Activated CD8-positive, alpha-beta memory T cell treated with anti-CD3 and anti-CD28 coated beads for 4 hours (primary cell): ENCODE measurements at places on chromosomes 4 and X.

DNA sequence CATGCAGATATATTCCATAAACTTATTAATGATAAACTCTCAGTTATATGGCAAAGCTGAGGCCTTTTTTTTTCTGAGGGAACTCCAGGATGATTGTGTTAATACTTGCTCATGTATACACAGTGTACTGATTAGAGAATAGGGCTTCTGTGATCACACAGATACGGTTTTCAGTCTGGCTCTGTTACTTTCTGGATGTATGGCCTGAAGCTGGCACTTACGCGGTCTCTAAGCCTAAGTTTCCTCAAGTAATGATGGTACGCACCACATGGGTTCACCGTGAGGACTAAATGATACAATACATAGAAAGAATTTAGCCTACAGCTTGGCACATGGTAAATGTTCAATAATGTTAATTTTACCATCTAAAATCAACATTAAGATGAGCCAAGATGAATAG lies 73.8 kb downstream of the SEC24D start:
- no peak for DNase-seq

DNA sequence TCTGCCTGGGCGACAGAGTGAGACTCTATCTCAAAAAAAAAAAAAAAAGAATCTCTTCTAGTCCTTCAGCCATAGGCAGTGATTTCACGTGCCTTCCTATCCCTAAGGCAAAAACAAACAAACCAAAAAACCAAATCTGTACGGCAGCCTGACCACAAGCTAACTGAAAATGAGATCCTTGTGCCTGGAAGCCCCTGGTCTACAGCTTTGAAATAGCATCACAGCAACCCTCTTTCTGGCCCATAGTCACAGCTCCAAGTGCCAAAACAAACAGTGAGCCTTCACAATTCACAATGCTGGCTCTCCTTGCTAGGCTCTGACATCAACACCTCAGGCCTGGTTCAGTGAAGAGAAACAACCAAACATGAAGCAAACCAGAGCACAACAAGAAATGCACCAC lies 46.1 kb downstream of the TMEM150C start:
- DNase-seq: no peak

DNA sequence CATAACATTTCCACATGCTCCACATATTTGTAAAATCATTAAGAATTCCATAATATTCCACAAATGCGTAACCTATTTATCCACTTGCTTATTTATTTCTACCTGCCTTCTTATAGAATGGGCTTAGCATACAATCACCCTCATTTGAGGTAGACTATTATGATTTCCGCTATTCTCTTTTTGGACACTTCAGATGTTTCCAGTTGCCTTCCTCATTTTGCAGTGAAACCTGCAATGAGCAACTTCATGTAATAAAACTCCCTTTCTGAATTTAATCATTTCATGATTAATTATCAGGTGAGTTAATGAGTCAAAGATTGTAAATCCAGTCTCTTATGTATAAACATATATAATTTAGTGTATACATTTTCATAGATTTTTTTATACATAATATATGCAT lies 58.0 kb downstream of the PPP3CA start:
- no peak for DNase-seq

DNA sequence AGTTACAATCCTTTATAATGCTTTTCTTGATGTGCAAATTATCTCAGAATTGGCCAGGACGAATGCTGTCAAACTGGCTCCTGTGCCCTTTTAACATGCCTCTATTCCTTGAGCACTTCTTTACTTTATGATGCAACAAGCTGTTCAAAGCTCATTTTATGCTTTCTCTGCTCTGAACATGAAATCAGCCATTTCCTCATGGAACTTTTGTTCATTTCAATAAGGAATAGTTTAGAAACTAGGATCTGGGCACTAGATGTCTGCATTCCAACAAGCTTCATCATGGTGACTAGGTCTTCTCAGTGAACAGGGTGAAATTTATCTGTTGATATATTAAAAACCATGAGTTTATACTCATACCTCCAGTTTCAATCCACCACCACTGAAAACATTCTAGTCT lies 87.3 kb upstream of the TEX13A start:
- no peak for DNase-seq

DNA sequence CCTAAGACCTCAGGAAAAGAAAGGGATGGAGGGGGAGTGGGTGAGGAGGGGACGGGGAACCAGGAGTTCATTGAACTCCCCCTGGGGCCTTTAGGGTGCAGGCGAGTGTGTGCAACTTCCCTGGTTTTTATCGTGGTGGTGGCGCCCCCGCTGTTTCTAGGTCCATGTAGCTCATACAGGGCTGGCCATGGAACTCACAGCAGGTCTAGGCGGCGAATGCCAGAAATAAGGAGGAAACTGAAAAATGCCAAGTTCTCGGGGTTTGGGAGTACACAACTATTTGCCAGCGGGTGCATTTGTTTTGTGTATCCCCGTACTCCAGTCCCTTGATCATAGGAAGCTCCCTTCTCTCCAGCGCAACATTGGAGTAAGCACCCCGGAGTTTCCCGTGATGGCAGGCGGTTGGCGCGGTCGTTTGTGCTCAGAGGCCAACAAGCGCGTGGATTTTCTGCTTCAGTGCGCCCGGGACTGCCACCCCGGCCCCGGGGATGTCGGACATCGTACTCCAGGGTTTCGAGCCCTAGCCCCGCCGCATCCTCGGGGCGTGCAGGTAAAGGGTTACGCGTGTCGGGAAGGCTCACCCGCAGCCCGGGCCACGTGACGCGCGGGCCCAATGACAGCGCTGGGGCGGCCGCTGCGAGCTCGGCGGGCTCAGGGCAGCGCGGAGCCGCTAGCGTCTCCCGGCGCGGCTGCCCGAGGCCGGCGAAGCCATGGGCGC lies 208.9 kb downstream of the NWD2 start:
- DNase-seq: no peak

DNA sequence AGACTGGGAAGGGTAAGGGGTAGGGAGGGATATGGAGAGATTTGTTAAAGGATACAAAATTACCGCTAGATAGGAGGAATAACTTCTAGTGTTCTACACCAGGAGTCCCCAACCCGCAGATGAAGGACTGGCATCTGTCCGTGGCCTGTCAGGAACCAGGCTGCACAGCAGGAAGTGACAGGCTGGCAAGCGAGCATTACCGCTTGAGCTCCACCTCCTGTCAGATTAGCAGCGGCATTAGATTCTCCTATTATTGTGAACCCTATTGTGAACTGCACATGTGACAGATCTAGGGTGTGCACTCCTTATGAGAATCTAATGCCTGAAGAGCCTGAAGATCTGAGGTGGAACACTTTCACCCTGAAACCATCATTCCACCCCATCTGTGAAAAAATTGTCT lies 27.9 kb upstream of the BBS7 start:
- DNase-seq: no peak

DNA sequence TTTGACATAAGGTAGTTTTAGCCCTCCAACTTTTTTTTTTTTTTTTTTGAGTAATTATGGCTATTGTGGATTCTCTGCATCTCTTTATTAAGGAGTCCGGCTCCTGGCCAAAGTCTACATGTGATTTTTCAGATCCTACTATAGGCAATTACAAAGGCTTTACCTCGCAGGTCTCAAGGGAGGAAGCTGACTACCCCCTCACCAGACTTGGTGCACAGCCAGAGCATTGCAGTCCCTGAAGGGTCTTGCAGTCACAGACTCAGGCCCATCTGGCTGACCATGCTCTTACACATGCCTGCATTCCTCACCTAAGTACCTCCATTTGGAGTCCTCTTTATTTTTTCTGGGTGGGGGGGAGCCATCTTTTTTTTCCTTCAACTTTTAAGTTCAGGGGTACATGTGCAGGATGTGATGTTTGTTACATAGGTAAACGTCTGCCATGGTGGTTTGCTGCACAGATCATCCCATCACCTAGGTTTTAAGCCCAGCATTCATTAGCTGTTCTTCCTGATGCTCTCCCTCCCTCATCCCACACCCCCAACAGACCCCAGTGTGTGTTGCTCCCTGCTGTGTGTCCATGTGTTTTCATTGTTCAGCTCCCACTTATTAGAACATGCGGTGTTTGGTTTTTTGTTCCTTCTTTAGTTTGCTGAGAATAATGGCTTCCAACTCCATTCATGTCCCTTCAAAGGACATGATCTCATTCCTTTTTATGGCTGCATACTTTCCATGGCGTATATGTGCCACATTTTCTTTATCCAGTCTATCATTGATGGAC lies 88.4 kb upstream of the STIM2 start:
- DNase-seq: no peak

GRCh38 chr4:184808713-184809050 lies 17.1 kb downstream of the ACSL1 start:
- no peak for DNase-seq

DNA sequence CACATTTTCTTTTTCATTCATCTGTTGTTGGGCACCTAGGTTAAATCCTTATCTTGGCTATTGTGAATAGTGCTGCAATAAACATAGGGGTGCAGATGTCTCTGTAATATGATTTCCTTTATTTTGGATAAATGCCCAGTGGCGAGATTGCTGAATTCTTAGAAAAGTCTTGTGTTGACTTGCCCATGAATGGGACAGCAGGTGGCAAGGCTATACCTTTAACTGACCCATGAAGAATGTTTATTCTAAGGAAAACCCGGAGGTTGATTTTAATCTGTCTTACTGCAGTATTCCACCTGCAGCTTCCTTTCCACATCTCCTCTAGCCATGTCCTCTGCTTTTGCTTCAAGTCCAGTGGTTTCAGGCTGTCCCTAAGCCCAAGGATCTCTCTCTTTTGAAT lies 220.6 kb downstream of the SNCA start:
- no peak for DNase-seq

DNA sequence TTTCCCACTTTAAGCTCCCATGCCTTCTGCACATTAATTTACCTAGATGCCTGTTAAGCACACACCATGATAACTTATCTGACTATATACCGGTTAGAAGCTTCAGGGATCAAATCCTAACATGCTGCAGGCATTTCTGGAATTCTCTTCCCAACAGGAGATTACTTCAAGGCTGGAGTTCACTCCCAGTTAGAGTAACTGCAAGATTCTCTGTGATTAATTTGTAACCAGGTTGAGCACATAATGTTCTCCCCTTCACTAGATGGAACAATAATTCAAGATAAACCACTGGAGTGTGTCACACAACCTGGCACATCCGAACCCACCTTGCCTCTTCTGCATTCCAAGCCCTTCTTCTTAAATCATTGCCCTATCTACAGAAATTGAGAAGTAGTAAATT lies 11.8 kb upstream of the UGT2A3 start:
- no peak for DNase-seq

- DNase-seq: no peak
Measured at GRCh38 chr4:110798687-110799086, 175.8 kb upstream of the PITX2 start.

- no peak for DNase-seq
Measured at GRCh38 chr4:41133454-41134018, 80.8 kb downstream of the APBB2 start.

GRCh38 chrX:11193035-11193469 lies 81.9 kb downstream of the HCCS start:
- no peak for DNase-seq

- no peak for DNase-seq
Measured at GRCh38 chrX:153669174-153669890, 4.3 kb downstream of the PNCK start.

GRCh38 chrX:8738588-8739189 lies 6.8 kb upstream of the ANOS1 start:
- DNase-seq: no peak

- no peak for DNase-seq
Measured at GRCh38 chr4:44447563-44448504, 775 bp downstream of the KCTD8 start.

DNA sequence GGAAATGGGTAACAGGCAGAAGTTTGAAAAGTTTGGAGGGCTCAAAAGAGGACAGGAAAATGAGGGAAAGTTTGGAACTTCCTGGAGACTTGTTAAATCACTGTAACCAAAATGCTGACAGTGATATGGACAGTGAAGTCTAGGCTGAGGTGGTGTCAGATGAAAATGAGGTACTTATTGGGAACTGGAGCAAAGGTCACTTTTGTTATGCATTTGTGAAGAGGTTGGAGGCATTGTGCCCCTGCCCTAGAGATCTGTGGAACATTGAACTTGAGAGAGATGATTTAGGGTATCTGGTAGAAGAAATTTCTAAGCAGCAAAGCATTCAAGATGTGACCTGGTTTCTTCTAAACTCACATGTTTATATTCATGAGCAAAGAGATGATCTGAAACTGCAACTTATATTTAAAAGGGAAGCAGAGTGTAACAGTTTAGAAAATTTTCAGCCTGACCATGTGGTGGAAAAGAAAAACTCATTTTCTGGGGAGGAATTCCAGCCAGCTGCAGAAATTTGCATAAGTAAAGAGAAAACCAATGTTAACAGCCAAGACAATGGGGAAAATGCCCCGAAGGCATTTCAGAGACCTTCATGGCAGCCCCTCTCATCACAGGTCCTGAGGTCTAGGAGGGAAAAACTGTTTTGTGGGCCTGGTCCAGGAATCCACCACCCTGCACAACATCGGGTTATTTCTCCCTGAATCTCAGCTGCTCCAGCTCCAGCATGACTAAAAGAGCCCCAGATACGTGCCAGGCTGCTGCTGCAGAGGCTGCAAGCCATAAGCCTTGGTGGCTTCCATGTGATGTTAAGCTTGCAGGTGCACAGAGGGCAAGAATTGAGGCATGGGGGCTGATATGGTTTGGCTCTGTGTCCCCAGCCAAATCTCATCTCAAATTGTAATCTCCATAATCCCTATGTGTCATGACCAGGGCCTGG lies 632.5 kb upstream of the GNPDA2 start:
- DNase-seq: no peak

- no peak for DNase-seq
Measured at GRCh38 chrX:10011261-10011931, 44.2 kb downstream of the CLDN34 start.

DNA sequence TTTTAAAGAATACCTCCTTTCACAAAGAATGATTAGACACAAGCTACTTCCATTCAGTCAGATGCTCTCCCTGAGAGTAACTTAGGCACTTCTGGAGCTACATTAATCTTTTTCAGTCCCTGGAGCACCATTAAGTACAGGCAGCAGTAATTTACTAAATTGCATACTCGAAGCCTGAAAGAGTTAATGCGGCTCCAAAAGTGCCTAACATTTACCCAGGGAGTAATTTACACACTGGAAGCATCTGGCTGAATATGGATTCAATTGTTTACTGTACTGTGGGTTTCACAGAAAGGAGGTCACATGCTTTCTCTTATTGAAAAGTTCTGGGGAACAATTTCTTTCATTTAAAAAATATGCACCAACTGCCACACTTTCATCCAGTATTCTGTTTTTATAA lies 260.8 kb upstream of the TENM3 start:
- no peak for DNase-seq

DNA sequence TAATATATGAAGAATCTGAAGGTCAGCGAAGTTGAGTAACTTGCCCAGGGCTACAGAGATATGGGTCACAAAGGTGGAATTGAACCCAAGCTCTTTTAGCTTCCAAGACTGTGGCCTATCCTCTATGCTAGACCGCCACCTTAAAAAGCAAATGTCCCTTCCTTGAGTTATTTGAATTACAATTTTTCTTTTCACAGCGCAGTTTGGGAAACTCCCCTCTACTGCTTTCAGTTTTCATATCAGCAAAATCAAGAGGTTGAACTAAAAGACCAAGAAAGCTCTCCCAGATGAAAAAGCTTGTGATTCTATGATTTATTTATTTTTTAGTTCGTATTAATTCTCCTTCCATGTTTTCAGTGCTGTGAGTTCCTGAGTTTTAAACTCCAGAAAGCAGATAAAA lies 174.5 kb upstream of the C1QTNF7 start:
- DNase-seq: no peak
